ENCODE measurements at places on chromosomes 7 and 10.

GRCh38 chr10:132748545-132749370, 37.2 kb downstream of the NKX6-2 start:
- DNase-seq: no peak

DNA sequence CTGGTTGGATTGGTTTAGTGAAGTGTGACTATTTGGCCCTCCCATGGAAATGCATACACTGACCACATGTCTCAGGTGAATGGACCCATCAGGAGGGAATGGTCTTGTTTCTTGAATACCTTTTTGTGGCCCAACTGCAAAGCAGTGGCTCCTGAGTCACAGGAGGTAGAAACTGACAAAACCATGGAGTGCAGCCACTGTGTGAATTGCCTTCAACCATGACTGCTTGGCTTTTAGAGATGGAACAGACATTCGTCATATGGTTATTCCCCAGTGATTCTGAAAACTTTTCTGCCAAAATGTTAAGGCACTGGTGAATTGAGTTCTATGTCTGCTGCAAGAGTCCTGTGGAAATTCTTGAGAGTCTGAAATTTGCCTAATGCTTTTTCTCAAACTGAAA, 64.7 kb downstream of the CDK14 start:
- DNase-seq: no peak

DNA sequence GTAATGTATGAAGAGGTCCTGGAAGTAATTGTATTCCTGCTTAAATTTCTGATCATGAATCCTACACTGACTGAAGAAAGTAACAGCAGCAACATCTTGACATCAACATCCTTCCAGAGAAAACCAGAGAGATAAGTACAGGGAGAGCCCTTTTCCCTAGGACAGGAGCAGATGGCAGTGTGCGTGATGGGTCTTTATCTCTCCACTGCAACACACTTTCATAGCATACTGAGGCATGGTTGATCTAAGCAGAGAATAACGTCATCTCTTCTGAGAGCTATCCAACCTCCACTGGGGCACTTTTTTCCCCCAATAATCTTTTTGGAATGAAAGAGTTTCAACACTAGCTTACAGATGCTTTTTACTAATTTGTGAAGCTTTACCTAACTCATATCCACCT, 342 bp downstream of the OR2A25 start:
- DNase-seq: no peak

GRCh38 chr10:63431962-63432797, 33.6 kb downstream of the JMJD1C start:
- DNase-seq: no peak

DNA sequence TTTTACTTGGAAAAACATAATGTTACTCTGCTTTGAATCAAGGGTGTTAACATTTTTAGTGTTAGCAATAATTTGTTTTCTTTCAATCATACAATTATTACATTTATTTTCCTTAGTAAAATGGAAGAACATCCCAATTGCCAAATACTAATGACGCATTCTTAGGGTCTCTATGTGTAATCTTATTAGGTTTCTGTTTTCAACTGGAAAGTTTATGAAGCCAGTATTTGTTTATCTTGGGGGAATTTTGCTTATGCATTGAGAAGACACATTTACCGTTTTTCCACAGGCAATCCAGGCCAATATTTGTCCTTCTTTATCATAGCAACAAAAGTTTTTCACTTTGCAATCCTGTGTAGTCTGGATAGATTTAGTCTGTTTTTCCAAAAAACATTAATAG, 134.5 kb downstream of the CPED1 start:
- DNase-seq: no peak

DNA sequence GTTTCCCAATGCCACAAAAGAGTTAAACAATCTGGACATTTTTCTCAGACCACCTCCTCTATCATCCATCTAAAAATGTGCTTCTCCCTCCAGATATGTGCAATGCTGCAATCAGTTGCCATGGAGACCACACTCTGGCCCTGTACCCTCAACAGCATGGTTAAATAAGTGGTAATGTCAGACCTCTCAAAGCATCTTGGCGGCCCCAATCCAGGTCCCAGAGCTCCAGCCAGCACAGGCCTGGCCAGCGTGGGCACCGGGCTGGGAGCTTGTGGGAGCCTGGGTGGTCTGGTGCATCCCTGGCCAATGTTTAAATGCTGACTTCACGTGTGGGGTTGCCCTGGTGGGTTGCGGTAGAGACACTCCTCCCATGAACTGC, 362.9 kb upstream of the ZNF32 start:
- DNase-seq: no peak

DNA sequence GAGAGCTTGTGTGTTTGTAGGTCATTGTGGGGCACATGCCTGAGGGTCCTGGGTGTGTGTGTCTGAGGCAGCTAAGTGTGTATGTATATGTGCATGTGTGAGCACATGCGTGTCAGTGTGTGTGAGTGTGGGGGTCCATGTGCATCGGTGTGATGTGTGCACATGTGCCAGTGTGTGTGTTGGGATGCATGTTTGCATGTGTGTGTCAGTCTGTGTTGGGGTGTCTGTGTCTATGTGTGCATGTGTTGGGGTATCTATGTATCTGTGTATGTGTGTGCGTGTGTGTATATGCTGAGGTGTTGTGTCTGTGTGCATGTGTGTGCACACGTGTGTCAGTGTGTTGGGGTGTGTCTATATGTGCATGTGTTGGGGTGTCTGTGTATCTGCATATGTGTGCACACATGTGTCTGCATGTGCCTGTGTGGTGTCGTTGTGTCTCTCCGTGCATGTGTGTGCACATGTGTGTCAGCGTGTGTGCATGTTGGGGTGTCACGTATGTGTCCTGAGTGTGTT, 33.3 kb downstream of the PWWP2B start:
- DNase-seq: no peak

GRCh38 chr7:53661645-53662217, 626.3 kb downstream of the POM121L12 start:
- DNase-seq: no peak

- DNase-seq: no peak
Measured at GRCh38 chr7:427506-428103, 92.0 kb downstream of the PDGFA start.

DNA sequence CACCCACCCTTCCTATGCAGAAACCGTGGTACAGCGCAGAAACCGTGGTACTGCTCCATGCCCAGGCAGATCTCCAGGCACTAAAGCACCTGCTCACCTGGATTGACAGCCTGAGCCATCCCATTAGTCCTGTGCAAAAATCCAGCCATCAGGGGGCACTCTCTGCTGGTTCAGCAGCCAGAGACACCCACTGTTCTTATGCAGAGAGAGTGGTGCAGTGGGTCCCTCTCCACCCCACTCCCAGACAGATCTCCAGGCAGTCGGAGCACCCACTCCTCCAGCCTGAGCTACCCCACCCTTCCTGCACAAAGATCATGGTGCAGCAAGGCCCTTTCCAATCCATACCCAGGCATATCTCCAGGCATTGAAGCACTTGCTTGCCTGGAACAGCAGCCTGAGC, 219.8 kb downstream of the CTNNA3 start:
- DNase-seq: no peak

DNA sequence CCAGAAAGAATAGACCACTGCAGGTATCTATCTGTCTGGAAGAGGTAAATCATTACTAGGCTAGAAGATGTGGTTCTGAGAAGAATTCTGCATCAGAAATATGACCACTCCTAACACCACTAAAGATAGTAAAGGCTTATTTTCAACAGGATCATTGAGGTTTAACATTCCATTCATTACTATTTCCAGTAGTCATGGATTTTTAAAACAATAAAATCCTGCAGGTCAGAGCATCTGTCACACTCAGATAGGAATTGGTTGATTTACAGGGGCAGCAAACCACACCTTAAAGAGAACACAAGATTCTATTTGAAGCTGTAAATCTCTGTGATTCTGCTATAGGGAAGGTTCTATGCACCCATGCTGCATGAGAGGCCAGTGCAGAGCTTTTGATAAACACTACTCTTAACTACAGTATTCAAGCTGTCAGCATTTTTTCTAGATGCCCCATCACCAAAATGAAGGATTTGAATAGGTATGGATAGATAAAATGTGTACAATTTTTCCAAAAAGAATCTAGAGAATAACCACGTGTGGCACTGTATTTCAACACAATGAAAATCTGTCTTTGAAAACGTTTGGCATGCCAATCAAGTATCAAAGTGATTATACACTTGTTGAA, 14.6 kb downstream of the LRRC17 start:
- DNase-seq: peak; percentile 41

GRCh38 chr7:94832051-94832450, 75.3 kb upstream of the PPP1R9A start:
- DNase-seq: no peak

DNA sequence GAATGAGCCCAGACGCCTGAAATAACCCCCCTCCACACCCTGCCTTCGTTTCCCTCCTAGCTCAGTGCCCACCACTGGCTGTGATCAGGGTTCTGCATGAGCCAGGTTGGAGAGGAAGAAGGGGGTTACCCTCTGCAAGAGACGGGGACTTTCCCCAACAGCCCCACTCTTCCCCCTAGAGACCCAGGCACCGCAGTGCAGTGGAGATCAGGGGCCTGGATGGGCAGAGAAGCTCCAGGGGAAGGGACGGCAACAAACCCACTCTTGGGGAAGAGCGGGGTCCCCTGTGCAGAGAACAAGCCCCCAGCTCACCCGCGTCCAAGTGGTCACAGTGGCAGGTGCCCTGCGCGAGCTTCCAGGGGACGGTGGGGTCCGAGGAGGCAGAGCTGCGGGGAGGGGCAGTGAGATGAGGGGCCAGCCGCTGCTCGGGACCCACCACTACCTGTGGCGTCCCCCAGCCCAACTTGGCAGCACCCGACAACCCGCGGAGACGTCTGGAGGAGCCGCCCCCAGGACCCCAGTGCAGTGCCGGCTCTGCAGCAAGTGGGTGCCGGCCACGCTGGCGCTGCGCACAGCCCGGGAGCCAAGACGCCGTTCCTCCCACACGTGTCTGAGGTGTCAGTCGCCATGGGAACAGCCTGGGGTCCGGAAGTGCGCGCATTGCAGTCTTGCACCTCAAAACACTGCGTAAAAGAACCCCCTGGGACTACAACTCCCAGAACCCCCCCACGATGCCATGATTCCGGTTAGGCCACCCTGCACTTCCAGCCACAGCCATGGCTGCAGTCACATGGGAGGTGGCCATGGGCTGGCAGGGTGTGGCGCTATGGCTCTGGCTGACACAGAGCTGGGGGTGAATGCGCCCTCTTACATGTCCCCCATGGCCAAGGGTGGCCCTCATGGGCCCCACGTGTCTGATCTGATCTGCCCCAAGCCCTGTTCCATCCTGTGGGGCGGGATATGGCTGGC, 45.8 kb upstream of the WIPI2 start:
- no peak for DNase-seq

GRCh38 chr10:76172020-76172419, 740.6 kb downstream of the LRMDA start:
- no peak for DNase-seq

DNA sequence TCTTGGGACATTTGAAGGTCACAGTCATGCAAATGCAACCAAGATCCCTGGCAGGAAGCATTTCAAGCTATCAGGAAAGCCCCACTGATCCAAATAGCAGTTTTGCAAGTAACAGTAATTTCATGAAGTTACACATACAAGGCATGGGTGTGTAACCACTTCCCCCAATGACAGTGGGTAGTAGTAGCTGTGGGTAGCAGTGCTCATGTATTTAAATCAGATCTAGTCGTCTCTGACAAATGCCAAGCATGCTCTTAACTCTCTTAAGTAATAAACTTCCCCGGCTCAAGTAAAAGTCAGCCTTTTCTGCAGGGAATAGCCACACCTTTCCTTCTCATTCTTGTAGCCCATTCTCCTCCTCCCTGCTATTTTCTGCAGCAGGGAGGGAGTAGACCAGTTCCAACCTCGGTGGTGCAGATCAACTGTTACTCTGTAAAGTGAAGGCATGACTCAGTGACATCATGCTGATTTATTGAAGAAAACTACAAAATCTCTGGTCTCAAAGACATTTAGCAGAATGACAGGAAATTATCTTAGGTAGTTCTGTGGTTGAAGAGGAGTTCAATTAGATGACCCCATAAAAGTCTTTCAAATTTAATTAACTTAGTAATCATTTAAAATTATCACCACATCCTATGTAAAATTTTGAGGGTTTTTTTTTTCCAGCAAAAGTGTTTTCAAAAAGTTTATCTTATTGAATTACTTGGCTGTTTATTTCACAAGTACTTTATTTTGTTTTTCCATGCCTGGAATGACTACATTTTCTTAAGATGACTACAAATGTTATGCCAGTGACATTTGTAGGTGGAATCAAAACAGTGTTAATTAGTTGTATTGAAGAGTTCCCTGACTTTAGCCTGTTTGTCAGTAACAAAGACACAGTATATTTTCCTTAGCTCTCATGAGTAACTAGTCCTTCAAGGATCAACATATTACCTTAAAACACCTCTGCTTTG, 568.3 kb downstream of the INHBA start:
- DNase-seq: peak; percentile 67

GRCh38 chr7:11623093-11623678, 208.8 kb downstream of the THSD7A start:
- DNase-seq: no peak

DNA sequence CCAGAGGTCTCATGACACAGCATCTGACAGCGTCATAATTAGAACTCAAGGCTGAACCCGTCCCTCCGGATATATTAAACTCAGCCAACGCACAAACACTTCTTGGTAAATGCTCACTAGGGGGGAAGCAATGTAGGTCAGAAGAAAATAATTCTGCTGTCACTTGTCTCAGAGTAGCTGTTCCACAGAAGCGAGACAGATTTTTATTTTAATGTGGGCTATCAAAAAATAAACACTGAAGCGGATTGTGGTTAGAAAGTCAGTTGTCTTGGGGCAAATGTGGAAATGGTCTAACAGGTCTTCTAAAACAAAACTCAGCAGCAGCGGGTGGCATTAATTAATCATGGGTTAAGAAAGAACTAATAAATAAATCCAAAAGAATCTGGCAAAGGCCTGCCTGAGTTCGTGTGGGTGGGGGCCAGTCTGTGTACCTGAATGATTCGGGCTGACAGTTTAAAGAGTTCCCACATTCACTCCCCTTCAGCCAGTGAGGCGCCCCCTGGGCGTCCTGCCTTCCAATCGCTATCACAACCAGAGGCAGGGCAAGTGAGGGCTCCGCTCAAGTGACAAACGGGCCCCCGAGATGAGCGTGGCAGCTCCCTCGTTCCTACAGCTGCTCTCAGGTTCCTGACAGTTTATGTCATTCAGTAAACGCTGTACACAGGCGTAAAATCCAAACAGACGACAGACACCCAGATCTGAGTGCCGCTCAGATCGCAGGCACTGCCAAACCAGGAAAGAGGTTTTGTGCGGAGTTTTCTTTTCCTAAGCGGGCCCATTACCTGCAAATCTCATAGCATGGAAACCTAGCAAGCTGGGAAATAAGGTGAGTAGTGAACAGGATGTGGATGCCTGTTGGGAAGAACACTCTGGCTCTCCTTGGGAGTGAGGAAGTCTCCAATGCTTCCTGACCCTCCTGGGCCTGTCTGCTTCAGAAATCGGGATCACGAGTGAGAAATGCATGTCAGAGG, 52.9 kb downstream of the NRAP start:
- DNase-seq: peak; percentile 5

Measured in astrocyte of the spinal cord (primary cell).